ENCODE measurements at places on chromosomes 3 and 15.

- no peak for DNase-seq
These were observed 80.0 kb upstream of the CACNA2D3 start for GRCh38 chr3:54042259-54042823.

DNA sequence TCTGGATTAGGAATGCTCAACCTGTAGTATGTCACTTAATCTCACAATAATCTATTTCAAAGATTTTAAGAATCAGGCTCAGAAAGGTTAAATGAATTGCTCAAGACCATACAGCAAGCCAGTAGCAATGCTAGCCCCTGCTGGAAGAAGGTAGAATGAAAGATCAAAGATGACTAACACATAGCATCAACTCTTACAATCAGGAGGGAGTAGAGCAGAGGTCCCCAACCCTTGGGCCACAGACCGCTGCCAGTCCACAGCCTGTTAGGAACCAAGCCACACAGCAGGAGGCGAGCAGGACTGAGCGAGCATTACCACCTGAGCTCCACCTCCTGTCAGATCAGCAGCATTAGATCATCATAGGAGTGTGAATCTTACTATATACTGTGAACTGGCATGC lies 15.5 kb upstream of the GATM start:
- peak; percentile 48 for DNase-seq

- DNase-seq = no peak
These were observed 156.9 kb upstream of the EIF1B start for GRCh38 chr3:40152482-40153133.

GRCh38 chr3:128229106-128229857 lies 76.0 kb downstream of the EEFSEC start:
- no peak for DNase-seq

- DNase-seq = no peak
These were observed 319.3 kb upstream of the GBE1 start for GRCh38 chr3:82080792-82081191.

- DNase-seq = no peak
These were observed 69.9 kb downstream of the FILIP1L start for GRCh38 chr3:100044369-100044768.

- no peak for DNase-seq
These were observed 957 bp downstream of the ADCY5 start for GRCh38 chr3:123447749-123448517.

DNA sequence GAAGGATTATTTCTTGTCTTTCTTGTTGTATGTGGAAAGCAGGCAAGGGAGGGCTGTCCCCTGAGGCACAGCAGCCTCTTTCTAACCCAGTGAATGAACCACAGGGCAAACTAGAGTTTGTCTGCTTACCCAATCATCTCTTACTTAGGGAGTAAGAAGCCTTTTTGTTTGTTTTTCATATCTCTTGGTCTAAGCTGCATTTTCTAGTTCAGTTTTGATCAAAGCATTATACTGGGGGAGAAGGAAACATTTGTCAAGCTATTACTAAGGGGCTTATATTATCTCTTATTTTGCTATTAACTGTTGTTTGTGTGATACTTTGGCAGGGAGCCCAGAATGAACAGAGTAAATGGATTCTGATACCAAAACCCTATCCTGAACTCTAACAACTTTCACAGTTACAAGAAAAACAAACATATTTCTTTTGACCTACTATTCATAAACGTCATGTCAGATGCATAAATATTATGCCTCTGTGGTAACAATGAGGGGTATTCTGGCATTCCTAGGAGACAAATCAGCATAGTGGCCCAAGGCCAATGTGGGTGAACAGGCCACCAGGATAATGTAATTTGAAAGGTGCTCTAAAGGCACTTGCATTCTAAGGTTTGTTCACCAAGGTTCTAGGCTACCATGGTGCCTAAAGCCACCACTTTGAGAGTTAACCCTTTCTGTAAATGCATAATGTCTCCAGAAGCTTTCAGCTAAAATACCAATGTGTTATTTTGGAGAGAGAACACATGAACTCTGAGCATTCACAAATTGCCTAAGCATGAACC lies 271.6 kb upstream of the ZPLD1 start:
- DNase-seq = peak; percentile 94

DNA sequence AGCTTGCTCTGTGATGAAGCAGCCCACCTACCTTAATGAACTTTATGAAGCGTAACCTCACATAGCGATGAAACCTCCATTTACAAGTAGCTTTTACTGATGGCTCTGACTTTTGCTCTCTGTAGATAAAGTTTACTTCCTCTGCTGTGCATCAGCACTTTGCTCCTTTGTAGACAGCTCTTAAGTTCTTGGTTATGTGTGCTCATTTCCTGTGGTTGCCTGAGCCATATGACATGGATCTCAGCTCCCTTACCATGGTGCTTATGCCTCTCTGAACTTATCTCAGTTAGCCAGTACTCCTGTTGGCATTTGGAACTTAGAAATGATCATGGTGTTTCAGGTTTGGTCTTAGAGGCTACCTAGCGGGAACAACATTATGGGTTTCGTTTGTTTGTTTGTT lies 7.8 kb downstream of the MFSD1 start:
- DNase-seq = no peak

Data from renal cortical epithelial cell (primary cell).